ENCODE measurements at places on chromosomes 1 and 21. TPM values are rescaled to one million over a fixed set of nuclear protein-coding genes. Genes with fewer than 3 reads are reported as not detected.

The ACTA1 gene
- total RNA-seq: not detected

The GSTM5 gene
- not detected for total RNA-seq

The TSPAN1 gene
- total RNA-seq: 0.28 TPM

The SAMSN1 gene
- total RNA-seq: not detected

- peak; percentile 13 for DNase-seq
Measured at GRCh38 chr1:76142771-76143540, 68.4 kb downstream of the ST6GALNAC3 start.

GRCh38 chr1:21652101-21652936 lies 16.8 kb downstream of the RAP1GAP start:
- DNase-seq: no peak

GRCh38 chr1:162991444-162991843 lies 77.7 kb upstream of the RGS4 start:
- no peak for DNase-seq

DNA sequence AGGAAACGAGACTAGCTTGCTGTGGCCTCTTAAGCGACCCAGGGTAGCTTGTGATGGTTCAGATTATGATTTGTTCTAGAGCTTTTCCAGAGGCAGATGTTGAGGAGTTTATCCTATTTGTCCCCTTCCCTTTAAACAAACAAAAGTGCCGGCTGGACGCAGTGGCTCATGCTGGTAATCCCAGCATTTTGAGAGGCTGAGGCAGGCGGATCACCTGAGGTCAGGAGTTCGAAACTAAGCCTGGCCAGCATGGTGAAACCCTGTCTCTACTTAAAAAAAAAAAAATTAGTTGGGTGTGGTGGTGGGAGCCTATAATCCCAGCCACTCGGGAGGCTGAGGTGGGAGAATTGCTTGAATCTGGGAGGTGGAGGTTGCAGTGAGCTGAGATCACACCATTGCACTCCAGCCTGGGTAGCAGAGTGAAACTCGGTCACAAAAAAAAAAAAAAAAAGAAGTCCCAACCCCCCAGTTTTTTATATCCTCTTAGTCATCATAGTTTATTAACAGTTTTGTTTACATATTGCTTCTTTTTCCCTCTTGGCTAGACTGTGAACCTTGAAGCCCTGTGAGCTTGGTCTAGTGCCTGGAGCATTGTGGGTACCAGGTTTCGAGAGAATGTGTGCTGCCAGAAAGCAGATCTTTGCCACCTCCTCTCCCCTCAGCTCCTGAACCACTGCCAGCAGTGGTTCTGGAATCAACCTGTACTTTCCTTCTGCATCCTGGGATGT lies 29.8 kb downstream of the MAPKAPK2 start:
- no peak for DNase-seq

GRCh38 chr1:89085781-89086180 lies 20.8 kb upstream of the GBP1 start:
- peak; percentile 73 for DNase-seq

DNA sequence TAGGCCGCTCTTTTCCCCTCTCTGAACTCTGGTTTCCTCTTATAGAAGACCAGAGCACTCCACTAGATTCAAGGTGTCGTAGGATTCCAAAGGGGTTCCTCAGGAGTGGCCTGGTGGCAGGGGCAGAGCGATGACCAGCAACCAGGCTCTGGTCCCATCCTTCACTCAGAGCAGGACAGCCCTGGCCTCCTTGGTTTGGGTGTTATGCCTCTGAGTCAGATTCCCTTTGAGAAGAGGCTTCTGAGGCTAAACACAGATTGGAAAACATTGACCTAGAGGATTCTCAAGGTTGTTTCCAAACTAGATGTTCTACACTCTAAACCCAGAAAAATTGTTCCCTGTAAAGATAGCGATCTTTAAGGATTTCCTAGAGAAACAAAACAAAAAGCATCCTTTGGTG lies 49.8 kb upstream of the IKBKE start:
- DNase-seq: no peak

DNA sequence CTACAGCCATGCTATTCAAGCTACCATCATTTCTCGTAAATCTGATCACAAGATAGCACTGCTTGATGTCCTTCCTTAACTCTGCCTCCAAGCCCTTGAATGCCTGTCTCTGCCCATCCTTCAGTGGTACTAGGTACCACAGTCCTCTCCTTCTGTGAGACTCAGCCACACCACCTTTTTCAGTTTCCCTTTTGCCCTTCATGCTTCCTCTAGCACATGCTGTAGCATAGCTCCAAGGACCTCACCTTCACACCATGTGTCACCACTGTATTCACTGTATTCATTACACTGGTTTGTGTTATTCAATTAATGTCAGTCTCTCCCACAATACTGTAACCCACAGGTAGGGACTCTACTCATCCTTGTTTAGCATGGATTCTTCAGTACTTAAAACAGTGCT lies 8.0 kb upstream of the TP53BP2 start:
- DNase-seq: no peak

Data from dermis blood vessel endothelial cell (primary cell).